Mesendoderm (in vitro differentiated cells): ENCODE measurements at places on chromosomes 16 and 17.

GRCh38 chr16:13480801-13481200, 439.2 kb upstream of the ERCC4 start:
- DNase-seq: no peak

GRCh38 chr16:65770752-65771151, 595.7 kb upstream of the CDH5 start:
- peak; percentile 20 for DNase-seq

- DNase-seq: no peak
These were observed 28.5 kb upstream of the ELAC2 start for GRCh38 chr17:13046361-13046760.

DNA sequence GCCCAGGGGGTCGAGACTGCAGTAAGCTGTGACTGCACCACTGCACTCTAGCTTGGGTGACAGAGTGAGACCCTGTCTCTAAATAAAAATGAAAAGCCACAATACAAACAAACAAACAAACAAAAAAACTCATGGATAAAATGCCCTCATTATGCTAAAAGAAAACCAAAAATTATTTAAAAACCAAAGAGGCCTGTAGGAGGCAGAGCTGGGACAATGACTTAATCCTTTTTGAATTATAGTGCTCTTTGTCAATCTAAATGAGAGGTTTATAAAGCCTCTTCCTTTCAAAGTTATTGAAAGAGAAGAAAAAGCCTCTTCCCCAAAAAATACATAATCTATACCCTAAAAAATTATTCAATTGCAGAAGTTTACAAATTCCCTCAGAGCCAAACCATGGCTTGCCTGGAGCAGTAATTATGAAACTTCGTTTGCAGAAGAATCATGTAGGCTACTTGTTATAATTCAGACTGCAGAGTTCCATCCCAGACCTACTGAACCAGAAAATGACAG, 18.5 kb downstream of the CRLF3 start:
- DNase-seq: no peak

DNA sequence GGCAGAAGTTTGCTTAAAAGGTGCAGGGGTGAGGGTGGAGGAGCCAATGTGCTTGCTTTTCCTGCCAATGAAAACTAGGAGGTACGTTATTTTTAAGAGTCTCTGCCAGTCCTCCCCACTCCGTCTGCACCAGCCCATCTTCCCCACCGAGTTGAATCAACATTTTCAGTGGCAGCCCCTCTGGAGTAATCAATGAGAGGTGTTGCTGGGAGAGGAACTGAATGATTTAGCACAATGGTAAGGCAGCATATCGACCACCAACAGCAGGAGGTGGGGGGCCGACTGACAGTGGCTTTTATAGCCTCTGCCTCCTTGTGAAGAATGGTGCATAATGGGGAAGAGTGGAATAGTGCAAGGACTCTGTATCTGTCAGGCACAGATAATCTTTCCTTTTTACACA, 1465.0 kb upstream of the GOT2 start:
- DNase-seq: peak; percentile 85
